ENCODE measurements at places on chromosomes 5 and 9.

GRCh38 chr5:78760770-78761169, 112.2 kb upstream of the LHFPL2 start:
- no peak for DNase-seq

GRCh38 chr5:133792655-133793054, 175.8 kb downstream of the C5orf15 start:
- no peak for DNase-seq

GRCh38 chr9:86766912-86767311, 180.4 kb downstream of the GAS1 start:
- DNase-seq = no peak

DNA sequence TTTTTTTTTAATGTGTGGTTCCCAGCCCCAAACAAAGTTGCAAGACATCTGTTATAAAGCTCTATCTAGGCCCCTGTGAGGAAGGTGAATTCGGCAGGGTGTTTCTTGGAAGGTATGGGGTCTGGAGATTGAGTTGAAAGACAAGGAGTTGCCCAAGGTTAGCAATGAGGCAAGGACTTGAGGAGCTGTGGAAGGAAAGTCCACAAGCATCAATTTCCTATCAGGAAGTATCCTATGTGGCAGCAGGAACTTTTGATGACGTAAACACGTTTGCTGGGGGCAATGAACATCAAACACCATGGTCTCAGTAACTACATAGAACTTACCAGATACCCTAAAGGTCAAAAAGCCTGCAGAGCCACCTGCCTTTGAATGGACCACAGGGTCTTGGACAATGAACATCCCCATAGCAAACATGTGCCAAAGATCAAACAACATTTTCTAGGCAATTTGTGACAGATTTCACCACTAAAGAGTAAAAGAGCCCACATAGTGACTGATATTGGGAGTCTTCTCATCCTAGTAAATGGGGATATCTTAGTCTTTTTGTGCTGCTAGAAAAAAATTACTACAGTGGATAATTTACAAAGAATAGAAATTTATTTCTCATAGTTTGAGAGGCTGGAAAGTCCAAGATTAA, 145.1 kb downstream of the GCNT1 start:
- no peak for DNase-seq

- no peak for DNase-seq
Measured at GRCh38 chr9:86486891-86487837, 133.0 kb upstream of the TUT7 start.

DNA sequence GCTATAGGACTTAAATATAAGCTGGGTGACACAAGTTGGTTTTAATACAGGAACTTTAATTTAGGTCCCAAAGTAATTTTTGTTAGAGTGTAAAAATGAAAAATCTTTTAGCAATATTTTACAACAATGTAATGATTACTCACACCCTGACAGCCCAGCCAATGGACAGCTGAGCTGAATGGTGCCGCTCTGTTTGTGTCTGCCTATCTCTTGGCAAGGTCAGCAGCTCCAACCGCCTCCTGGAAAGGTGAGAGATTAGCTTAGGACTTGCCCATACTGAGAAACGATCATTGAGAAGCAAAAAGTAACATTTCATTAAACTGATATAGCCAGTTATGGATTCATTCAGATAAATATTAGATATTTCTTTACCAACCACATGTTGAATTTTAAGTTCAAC, 463.6 kb upstream of the CD180 start:
- no peak for DNase-seq

DNA sequence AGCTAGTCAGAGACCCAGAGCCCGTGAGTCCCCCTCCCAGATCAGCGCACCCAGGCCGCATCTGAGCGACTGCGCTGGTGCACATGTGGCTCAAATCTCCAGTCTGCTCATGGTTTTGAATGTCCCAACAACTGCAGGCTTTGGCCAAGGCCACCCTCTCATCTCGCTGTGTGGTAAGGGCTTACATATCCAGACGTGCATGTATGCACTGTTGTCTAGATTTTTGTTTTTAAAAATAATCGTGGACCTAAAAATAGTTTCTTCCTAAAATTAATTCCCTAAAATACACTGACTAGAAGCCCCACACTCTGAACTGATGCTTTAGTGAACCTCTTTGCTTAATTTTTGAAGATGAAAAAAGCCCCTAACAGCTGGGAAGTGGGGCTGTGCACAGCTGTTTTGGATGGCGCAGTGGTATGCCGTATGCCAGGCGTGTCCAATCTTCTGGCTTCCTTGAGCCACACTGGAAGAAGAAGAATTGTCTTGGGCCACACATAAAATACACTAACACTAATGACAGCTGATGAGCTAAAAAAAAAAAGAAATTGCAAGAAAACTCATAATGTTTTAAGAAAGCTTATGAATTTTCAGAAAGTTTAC, 143.0 kb upstream of the LHFPL2 start:
- no peak for DNase-seq

DNA sequence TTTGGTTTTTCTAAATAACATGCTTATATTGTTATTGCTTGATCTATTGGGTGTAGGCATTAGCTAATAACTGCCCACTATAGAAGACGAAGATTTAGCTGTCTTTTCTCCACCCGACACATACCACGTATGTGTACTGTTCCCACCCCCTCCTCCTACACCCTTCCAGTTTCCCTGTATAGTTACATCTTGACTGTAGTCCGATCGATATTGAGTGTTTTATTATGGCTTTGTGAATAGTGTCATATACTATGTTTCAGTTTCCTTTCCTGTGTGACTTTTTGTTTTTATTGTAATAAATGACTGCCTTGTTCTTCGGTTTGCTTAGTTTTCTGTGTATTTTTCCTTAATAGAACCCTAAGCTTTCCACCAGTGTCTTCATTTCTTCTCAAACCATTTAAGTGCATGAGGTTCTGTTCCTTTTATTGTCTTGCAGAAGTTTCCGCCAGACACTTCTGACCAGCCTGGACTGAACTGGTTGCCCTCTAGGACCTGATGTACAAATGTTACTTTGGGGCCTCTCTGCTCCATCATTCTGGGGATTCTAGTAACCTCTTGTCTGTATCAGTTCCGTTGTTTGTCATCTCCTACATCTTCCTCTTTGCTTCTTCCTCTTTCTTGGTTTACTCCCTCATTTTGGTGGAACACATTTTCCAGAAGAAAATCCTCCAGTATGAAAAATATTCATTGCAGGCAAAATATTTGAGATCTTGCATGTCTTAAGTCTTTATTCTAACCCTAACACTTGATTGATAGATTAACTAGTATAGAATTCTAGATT, 61.8 kb downstream of the PRKACG start:
- DNase-seq = no peak

DNA sequence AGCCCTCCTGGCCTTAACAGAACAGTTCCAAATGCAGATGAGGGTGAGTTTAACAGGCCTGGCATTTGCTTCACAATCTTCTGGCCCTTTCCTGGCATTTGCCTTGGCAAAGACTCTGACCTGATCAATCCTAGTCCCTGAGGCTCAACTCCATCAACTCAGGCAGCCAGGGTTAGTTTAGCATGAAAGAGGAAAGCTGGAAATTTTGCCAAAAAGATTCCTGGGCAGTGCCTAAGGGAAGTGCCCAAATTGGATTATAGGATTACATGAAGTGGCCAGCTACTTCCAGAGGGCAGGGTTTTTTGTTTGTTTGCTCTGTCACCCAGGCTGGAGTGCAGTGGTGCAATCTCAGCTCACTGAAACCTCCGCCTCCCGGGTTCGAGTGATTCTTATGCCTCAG, 36.8 kb downstream of the PCDHAC2 start:
- DNase-seq = no peak

- DNase-seq = no peak
Measured at GRCh38 chr9:29208670-29209069, 1635.4 kb upstream of the C9orf72 start.

DNA sequence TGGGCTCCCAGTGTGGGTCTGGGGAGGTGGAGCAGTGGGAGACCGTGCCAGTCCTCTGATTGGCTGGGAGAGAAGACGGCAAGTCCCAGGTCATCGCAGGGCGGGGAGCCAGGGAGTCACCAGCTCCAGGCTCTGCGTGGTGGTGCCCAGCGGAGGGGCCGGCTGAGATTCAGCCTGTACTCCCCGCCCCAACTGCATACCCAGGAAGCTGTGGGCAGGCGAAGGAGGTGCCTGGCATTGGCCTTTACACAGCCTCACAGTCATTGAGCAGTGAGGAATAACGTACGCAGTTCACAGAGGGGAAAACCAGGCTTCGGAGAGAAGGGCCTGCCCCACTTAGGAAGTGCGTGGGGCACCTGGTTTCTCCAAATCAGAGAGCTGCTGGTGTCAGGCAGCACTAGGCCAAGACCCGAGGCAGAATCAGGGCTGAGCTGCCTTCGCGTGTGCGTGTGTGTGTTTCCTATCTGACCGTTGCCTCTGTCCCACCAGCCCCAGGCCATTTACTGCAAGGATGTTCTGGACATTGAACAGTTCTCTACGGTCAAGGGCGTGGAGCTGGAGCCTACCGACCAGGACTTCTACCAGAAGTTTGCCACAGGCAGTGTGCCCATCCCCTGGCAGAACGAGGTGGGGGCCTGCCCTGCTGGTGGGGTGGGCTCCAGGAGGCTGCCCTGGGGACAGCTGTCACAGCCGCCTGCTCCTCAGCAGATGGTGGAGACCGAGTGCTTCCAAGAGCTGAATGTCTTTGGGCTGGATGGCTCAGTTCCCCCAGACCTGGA, 6.2 kb upstream of the PRR7 start:
- no peak for DNase-seq

- DNase-seq = no peak
Measured at GRCh38 chr9:120715389-120715924, 1.2 kb upstream of the MEGF9 start.

DNA sequence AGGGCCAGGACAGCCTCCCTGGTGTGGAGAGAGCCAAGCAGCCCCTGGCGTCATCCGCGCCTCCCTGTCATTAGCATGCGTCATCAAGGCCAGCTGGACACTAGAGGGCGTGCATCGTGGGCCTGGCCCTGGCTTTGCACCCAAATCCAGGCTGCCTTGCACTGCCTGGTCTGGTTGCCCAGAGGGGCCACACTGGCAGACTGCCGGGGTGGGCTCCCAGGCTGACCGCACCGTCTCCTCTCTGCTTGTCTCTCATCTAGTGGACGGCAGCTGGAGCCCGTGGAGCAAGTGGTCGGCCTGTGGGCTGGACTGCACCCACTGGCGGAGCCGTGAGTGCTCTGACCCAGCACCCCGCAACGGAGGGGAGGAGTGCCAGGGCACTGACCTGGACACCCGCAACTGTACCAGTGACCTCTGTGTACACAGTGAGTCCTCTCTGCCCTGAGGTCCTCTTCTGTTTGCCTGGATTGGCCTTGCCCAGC, 29.0 kb downstream of the HK3 start:
- DNase-seq = no peak

- no peak for DNase-seq
Measured at GRCh38 chr5:35698047-35698808, 80.6 kb downstream of the SPEF2 start.

DNA sequence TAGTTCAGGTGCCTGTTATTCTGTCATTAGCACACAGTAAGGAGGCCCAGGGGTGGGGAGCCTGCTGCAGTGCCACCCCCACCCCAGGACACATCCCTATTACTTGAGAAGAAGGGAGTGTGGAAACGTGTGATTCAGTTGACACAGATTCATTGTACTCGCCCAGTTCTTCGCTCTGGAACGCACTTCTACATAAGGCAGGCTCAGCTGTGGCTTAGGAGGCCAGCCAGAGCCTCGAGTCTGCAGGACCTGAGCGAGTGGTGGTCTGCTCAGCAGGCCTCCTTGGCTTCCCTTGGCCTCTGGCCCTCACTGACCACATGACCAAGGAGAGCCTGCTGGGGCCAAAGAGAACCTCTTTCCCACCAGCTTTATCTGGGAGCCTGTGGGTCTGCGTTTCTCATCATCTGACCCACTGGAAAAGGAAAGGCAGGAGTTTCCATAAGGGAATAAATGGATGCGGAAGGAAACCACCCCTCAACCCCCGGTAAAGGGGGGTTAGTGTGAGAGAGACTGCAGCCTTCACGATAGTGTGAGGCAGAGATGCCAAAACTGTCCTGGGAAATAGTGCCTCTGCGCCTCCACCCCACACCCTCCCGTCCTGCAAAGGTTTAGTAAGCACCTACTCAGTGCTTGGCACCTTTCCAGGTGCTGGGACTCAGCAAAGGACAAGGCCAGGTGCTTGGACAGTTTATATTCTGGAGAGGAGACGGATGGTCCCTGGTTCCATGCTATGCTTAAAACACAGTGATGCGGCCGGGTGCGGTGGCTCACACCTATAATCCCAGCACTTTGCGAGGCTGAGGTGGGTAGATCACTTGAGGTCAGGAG, 73.7 kb downstream of the PPARGC1B start:
- no peak for DNase-seq

DNA sequence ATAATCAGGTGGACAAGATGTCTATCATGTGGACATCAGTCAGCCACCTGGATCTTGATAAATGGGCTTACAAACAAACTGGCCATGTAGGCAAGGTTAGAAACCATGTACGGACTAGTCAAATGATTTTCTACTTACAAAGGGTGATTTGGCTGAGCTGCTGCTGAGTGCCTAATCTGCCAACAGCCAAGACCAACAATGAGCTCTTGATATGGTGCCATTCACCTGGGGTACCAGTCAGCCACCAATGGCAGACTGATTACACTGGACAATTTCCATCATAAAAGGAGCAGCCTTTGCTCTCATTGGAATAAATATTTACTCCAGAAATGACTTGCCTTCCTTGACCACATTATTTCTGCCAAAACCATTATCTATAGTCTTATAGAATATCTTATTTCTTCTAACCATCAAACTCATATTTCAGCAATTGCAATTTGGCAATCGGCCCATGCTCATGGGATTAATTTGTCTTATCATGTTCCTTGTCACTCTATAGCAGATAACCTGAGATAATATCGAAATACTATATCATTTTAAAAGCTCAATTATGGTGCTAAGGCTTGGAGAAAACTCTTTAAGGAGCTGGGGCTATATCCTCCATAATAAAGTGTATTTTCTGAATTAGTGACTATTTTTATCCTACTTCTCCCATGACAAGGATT, 135.1 kb downstream of the SLC25A46 start:
- no peak for DNase-seq

DNA sequence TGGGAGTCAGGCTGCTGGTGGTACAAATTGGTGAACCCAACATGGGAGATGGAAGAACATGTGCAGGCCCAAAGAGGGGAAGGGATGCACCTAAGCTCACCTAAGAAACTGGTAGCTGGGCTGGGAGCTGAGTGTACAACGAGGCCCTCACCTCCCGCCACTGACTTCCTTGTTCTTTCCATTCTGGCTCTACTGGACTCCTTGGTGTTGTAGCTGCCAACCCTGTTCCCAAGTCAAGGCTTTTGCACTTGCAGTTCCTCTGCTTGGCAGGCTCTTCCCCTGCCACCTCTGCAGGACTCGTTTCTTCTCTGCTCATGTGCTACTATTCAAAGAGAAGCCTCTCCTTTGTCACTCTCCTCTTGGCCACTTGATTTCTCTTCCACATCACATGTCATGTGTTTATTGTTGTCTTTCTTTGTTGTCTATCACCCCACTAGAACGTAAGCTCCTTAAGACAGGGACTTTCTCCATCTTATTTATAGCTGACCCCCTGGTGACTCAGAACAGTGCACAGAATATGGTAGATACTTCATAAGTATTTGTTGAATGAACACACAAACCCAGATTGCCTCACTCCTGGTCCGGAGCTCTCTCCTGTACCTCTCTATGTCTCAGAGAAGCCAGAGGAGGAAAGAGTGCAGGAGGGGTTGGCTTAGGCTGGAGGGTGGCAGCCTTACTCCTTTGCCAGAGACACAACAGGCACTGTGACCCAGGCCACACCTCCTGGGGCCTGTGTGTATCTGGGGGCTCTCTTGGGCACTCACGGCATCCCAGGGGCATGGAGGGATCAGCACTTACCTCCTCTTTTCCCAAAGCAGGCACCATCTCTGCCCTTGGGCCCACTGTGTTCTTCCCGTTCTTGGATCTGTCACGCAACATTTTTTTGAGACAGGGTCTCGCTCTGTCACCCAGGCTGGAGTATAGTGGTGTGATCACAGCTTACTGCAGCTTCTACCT, 5.2 kb upstream of the SPINK4 start:
- no peak for DNase-seq
